Femur (tissue), 1 donor: ENCODE measurements at places on chromosomes 11 and 22.

- no peak for DNase-seq
These were observed 4.9 kb downstream of the HTATIP2 start for GRCh38 chr11:20368438-20368837.

GRCh38 chr22:47100646-47101200 is 338.3 kb downstream of the TBC1D22A start:
- no peak for DNase-seq

- DNase-seq: no peak
These were observed 89.8 kb downstream of the MN1 start for GRCh38 chr22:27711756-27712155.

DNA sequence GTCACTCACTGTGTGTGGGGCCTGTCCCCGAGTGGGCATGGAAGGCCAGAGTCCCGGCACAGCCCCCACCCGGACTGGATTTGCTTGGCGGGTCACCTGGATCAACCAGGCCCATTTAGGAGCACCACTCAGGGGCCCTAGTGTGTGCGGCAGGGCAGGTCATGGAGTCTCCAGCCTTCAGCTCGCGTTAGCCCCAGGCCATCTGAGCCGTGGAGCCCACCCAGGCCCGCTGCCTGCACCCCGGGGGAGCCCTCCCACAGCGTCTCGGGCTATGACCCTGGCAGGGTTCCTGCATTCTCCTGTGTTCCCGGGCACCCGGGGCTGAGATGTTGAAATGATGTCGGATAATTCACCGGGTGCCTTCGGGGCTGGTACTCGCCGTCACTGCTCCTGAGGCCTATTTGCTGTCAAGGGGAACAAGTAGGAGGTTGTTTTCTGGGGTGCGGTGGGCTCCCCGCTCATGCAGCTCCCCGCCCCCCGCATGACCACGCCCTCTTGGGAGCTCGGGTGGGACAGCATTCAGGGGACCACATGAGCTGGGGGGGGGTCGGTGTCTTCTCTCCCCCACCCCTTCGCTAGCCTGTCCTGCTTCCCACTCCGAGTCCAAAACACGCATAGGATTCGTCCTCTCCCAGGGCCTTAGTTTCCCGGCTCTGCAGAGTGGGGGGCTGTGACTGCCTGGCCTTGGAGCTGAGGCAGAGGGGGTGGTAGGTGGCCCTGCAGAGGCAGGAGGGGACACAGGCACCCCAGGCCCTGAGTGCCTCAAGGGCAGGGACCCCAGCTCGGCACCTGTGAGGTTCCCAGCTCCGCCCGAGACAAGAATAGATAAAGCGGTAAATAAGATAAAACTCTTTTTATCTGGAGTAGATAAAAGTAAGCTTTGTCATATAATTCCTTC is 77.2 kb downstream of the KCNQ1 start:
- DNase-seq: peak; percentile 11

- DNase-seq: no peak
These were observed 229.2 kb upstream of the B3GAT1 start for GRCh38 chr11:134640971-134641968.

DNA sequence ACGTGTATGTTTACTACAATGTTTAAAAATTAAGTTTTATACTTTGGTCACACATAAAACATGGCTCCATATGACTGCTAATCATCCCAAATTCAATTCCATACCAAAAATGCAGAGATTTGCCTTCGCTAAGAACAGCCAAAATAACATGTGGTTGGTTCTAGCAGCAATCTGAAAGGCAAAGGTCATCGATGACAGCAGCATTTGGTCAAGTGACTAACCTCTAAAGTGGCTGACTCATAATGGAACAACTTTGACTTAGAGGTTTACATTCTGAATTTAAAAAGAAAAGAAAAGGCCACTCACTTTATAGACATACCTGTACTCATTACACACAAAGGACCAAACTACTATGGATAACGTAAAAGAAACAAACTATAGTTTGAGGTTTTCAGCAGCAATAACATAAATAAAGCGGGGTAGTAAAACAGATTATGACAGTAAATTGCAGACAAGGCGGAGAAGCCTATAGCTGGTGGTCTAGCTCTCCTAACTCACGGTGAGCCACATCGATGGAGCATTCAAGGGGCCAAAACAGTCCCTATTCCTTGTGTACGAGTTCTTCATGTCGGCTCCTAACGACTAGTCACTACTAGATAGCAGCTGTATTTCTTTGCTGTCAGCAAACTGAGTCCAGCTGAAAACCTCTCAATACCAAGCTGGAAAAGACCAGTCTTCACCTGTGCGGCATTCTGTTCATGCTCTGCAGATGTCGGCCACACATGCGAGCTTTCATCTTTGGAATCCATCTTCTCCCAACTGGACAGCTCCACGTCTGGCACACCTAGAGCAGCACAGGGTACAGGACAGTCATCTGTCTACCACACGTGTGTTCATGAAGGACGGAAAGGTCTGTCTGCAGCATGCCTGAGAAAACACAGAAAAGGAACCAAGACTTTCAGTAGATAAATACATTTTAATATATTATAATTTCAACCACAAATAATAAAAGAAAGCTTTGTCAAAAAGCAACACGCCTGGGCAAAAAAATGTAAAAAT is 42.1 kb downstream of the PRDM10 start:
- no peak for DNase-seq

GRCh38 chr11:113877670-113878055 is 2.3 kb upstream of the USP28 start:
- no peak for DNase-seq

- DNase-seq: no peak
These were observed 47.6 kb downstream of the FAM83F start for GRCh38 chr22:40042312-40042711.

GRCh38 chr11:62435846-62436660 is 17.2 kb downstream of the SCGB1A1 start:
- DNase-seq: no peak

GRCh38 chr11:120391292-120391691 is 55.1 kb downstream of the ARHGEF12 start:
- DNase-seq: peak; percentile 47

DNA sequence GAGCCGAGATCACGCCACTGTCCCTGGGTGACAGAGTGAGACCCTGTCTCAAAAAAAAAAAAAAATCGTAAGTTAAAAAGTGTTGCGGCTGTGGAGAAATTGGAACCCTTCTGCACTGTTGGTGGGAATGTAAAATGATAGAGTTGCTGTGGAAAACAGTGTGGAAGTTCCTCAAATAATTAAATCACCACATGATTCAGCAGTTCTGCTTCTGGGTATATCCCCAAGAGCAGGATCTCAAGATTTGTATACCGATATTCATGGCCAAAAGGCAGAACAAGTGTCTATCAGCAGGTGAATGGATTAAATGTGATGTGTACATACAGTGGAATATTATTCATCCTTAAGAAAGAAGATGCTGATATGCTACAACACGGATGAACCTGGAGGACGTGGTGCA is 3.8 kb downstream of the SELENOO start:
- no peak for DNase-seq

GRCh38 chr11:6604081-6604626 is 580 bp downstream of the ILK start:
- DNase-seq: peak; percentile 79

- peak; percentile 92 for DNase-seq
These were observed 39.7 kb upstream of the AKIP1 start for GRCh38 chr11:8871171-8871775.

DNA sequence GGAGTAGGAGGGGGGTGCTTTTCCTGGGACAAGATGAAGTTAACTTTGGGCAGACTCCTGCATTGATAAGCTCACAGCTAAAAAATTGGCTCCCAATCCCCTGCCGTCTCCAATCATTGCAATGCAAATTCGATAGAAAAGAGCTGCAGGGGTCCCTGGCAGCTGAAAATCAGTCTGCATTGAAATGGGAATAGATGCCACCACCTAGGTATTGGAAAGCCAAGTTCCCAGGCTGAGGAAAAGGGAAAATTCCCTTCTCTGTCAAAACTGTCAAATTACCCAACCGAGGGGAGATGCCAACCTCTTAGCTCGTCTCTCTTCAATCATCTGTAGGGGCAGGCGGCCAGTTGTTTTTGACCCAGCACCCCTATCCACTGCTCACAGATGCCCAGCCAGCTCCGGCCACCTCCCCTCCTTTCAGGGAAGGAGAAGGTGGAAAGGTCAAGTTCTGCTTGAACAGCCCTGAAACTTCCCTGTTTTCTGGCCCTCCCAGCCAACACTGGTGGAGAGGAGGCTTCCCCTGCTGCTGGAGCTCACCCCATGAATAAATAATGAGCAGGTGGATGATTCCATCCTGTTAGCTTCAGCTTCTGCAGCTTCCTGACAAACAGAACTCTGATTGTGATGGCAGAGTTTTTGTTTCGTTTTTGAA is 916.3 kb downstream of the TBC1D22A start:
- DNase-seq: no peak

DNA sequence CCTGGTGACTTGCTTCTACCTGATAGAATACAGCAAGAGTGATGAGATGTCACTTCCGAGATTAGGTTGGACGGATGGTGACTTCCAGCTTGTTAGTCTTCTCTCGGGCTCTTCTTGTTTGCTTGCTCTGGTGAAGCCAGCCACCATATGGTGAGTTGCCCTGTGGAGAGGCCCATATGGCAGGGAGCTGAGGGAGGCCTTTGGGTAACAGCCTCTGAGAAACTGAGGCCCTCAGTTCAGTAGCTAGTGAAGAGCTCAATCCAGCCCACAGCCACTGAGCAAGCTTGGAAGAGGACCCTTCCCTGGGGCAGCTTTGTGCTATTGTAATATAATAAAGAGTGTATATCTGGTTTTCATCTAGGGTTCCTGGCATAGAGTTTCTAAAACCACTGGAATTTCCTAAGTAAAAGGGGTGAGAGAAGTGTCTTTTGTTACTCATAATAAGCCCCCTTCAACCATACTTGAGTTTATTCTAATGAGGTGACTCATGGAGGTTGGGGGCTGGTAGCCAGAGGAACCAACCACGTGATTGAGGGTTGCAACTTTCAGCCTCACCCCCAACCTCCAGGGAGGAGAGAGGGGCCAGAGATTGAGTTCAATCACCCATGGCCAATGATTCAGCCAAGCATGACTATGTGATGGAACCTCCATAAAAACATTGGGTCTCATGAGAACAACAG is 8.0 kb upstream of the TPCN2 start:
- DNase-seq: no peak

- no peak for DNase-seq
These were observed 47.2 kb downstream of the TP53I11 start for GRCh38 chr11:44903518-44903917.

DNA sequence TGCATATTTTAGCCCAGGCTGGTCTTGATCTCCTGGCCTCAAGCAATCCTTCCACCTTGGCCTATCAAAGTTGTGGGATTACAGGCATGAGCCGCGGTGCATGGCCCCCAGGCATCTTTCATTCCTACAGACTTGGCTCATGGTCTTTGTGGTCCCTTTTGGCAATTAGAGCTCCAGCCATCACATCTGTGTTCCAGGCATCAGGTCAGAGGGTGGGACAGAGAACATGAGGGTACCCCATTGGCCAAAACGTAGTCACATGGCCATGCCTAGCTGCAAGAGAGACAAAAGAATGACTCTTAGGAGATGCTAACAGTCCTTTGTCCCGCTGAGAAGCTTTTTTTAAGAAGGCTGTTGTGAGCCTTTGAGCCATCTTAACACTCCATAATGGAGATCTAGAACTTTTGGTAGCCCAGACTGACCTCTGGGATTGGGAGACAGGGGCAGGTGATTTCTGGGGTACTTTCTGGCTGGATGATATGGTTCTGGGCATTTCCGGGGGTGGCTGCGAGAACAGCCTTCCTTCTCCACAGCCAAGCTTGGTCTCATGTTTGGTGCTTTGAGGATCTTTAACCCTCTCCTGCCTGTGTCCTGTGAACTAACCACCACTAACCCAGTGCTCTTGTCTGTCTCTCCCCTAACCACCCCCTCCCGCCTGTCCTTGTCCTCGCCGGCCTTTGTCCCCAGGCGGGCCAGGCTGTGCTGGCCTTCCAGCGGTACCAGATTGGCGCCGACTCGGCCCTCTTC is 18.4 kb upstream of the TAB1 start:
- DNase-seq: no peak
